Suppressor macrophage (primary cell): ENCODE measurements at places on chromosomes 3 and 15.

GRCh38 chr3:189563853-189564563, 67.2 kb upstream of the TP63 start:
- DNase-seq: no peak

DNA sequence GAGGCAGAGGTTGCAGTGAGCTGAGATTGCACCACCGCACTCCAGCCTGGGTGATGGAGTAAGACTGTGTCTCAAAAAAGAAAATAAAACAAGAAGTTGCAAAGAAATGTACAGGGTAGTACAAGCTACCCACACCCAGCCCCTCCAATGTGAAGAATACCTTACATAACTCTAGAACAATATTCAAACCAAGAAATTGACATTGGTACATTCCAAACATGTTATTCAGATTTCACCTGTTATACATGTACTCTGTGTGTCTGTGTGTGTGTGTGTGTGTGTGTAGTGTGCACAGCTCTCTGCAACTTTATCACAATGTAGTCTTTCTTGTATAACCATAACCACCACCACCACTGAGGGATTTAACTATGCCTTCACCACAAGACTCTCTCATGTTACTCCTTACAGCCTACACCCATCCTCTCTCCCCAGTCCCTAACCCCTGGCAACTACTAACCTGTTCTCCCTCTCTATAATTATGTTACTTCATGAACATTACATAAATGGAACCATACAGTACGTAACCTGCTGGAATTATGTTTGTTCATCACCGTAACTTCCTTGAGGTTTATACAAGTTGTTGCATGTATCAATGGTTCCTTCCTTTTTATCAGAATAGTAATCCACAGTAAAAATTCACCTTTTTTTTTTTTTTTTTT, 16.2 kb upstream of the TJP1 start:
- DNase-seq: no peak

DNA sequence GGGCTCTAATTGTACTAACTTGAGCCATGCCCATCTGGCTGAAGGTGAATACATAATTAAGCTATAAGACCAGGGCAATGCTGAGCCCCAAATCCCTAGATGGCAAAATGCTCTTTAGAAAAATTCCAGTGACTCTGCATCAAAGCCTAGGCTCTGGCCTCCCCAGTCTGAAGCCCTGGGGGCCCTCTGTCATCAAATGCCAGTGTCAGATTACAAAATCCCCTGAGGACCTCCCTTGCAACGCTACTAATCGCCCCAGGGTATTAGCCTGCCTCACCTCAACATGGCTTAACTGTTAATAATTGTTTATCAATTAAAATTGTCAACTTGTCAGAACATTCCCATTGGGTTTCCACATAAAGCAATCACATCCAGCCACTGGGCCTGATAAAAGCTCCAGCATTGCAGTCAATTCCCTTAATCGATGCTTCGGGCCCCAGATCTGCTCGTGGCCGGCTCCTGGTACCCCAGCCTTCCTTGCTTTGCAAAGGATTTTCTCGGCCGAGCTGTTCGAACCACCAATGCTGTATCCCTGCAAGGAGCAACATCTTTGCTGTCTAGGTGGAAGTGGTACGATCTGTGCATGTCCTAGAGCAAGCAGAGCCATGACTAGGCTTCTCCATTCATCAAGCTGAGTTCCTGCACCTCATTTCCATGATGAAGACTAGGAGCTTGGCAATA, 151.7 kb downstream of the MEGF11 start:
- no peak for DNase-seq

- no peak for DNase-seq
Measured at GRCh38 chr15:57780471-57780870, 74.0 kb downstream of the POLR2M start.

GRCh38 chr3:150743508-150743907, 19.5 kb downstream of the SIAH2 start:
- no peak for DNase-seq
